ENCODE measurements at places on chromosomes 6 and 20.

GRCh38 chr20:15708984-15709598, 864.2 kb downstream of the KIF16B start:
- DNase-seq = no peak

GRCh38 chr6:16296061-16296670, 57.8 kb downstream of the GMPR start:
- DNase-seq = no peak

- no peak for DNase-seq
Observed at GRCh38 chr6:7773322-7773721, 47.4 kb downstream of the BMP6 start.

GRCh38 chr6:21240709-21241108, 352.8 kb upstream of the SOX4 start:
- no peak for DNase-seq

GRCh38 chr6:7108196-7108963, 619 bp downstream of the RREB1 start:
- peak; percentile 33 for DNase-seq

DNA sequence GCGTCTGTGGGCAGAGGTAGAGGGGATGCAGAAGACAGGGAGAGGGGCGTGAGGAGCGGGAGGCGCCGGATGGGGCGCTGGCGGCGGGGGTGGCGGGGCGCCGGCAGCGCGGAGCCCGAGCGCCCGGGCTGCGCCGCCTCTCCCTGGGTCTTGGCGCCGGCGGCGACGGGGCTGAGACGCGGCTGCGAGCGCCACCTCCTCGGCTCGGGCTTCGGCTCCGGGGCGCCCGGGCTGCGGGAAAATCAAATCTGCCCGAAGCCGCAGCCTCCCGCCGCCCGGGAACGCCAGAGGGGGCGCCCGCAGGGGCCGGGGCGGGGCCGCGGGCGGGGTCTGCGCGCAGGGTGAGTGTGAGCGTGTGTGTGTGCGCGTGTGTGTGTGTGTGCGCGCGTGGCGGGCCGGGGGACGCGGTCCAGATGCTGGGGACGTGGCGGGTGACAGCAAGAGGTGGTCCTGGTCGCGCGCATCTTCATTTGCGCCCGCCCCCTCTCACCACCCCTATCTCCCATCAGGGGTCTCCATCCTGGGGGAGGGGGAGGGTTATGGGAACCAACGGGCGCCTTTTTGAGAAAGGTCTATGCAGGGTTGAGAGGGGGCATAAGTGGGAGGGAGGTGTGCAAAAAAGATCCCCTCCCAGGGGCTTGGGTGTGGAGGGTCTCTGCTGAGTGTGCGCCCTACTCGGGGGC, 646 bp upstream of the CPNE5 start:
- peak; percentile 25 for DNase-seq

DNA sequence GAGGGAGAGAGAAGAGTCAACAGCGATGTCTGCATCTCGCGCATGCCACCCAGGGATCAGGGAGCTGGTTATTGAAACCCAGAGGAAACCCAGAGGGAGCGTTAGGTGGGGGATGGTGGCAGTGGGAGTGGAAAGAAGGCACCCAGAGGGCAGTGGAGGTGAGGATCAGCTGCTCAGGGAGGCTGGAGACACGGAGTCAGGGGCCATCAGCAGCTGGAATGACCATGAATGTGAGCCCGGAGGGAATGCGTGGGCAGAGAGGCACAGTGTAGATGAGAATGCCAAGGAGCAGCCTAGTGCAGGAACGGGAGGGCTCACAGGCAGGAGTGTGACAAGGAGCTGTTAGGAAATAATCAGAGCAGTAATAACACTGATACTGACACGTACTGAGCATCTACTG, 36.2 kb downstream of the RSPO4 start:
- DNase-seq = no peak

GRCh38 chr6:12585497-12585958, 131.0 kb upstream of the PHACTR1 start:
- no peak for DNase-seq

DNA sequence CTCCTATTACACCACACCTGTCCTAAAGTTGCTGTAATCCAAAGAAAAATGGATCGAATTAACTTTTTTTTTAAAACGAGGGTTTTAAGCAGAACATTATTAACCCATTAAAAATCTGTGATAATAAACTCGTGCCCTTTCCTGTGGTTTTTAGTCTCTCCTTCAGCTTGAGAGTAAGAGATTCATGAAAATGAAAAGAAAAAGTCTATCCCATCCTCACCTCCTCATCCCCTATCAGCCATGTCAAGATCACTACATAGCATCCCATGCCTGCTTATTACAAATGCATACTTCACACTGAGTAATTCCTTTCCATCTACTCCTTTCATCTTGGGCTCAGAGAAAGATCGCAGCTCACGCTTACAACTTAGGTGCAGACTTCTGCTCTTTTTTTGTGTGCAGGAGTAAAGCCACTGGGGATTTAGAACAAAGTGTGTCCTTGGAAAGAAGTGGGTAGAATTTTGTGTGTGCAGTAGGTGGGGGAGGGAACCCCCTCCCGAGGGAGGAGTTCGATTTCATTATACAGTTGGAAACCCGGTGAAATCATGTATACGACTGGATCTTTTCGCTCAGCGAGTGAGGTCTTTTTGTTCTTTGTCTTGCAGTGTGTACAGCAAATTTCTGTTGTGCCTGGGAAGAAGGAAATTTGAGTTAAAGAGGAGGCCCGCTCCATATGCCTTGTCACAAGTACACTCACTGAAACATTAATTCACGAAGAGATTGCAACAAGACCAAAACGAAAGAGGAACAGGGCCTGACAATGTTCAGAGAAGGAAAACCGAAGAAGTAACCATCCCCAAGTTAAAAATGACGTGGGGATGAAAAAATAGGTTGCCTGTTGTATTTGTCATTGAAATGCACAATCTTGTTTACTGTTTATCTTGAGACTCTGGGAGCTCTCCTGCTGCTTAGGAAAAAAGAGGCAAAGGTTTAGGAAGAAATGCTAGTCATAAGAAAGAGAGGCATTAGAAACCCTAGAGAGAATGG, 146.5 kb upstream of the ZNF217 start:
- no peak for DNase-seq

DNA sequence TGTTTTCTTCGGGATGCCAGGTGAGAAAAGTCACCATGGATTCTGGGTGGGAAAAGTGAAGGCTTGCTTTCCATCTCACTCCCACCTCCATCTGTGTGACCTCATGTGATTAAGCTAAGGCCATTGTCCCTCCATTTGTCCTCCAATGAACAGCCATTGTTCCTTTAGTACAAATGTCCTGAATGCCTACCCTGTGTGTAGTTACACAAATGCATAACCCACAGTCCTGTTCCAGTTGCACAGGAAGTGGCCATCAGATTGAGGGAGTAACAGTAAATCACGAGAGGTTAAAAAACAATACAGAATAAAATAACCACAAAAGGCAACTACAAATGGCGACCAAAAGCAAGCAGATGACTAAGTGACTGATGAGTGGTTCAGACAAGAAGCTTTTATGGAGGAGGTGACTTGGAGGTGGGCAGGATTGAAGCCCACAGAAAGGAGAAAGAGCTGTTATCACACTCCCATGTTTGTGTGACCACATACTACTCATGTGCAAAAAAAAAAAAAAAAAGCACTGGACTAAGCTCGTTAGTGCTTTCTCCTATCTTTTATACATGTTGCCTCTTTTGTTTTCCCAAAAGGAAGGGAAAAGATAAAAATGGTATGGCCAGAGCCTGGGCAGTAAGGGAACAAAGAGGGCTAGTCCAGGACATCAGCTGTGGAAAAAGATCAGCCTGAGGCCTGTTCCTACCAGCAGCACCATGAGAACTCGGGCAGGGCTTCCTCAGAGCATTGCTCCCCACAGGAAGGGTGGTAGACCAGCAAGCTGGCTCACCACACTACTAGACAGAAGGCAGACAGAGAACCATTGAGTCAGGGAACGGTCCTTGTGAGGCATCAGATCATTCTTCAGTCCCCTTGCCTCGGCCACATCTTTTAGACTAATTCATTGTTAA, 111.0 kb downstream of the TFAP2A start:
- no peak for DNase-seq

GRCh38 chr6:39819228-39819627, 27.1 kb downstream of the DAAM2 start:
- DNase-seq = no peak

- no peak for DNase-seq
Observed at GRCh38 chr6:157037165-157037564, 260.0 kb downstream of the ARID1B start.

- DNase-seq = no peak
Observed at GRCh38 chr6:44335631-44336030, 6.8 kb upstream of the SPATS1 start.

DNA sequence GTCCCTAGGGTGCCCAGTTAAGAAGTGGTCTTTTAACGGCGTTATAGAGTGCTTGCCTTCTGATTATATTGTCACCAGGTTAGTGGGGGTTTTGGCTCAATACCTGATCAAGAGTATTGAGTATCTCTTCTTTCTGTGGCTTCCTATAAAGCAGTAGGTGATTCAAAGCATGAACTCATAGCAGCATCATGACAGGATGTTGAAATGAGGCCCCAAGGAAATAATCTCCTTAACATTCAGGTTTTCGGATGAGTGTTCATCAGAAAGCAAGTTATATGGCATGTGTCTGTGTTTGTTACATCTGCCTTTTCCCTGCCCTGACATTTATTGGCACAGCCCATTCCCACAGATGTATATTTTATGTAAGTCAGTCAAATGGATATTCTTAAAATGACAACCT, 301.0 kb downstream of the FARS2 start:
- DNase-seq = no peak

DNA sequence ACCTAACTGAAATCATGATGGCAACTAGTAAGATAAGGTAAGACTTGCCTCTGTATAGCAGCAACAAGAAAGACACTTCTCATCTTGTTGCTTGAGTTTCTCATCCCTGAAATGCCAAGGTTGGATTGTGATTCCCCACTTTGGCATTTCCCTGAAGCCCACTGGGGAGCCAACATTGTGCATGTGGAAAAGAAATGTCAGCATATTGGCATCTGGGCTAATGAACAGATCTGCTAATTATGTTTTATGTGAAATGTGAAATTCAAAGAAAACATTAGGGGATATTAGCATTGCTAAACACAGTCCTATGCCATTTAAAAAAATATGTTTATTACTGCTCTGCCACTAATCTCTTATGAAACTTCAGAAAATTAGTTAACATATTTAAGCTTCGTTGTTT, 126.3 kb upstream of the PCSK2 start:
- DNase-seq = no peak

DNA sequence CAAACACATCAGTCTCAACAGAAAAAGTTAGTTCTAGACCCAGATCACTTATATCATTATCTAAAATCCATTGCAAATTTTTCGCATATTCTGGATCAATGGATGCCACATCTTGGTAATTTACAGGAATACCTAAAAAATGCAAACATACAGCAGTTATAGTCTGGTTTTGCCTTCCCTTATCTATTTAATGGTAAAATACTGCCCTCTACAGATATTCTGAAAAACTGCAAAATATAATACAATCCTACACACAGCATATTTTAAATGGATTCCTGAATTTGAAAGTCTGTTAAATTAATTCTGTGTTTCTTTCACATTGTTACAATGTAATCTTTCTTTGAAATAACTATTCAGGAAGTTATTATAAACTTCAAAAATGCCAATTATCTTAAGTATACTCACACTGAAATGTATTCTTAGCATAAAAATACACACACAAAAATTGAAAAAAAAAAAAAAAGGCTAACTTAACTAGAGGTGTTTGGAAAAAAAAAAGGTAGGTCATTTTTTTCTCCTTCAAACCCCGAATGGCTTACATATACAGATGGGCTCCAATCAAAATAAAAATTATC, 88.4 kb downstream of the HACE1 start:
- DNase-seq = no peak

- DNase-seq = no peak
Observed at GRCh38 chr6:37332894-37333293, 20.9 kb upstream of the RNF8 start.

- DNase-seq = no peak
Observed at GRCh38 chr20:50516180-50516934, 6.2 kb downstream of the PTPN1 start.

DNA sequence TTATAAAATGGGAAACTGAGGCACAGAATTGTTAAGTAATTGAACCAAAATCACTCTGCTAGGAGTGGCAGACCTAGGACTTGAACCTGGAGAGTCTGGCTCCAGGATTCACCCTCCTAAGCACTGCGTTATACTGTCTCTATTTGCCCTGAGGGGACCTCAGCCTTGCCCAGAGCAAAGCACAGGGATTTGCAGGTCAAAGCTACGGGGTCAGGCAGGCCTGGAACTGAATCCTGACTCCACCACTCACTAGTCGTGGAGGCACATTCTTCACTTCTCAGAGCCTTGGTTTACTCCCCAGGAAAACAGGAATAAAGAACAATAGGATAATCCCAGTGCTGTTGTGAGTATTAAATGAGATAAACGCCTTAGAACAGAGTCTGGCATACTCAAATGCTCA, 19.4 kb downstream of the KCNK15 start:
- DNase-seq = no peak

- no peak for DNase-seq
Observed at GRCh38 chr6:111399626-111400025, 83.4 kb downstream of the REV3L start.

GRCh38 chr20:42018979-42019378, 400.8 kb upstream of the CHD6 start:
- no peak for DNase-seq

DNA sequence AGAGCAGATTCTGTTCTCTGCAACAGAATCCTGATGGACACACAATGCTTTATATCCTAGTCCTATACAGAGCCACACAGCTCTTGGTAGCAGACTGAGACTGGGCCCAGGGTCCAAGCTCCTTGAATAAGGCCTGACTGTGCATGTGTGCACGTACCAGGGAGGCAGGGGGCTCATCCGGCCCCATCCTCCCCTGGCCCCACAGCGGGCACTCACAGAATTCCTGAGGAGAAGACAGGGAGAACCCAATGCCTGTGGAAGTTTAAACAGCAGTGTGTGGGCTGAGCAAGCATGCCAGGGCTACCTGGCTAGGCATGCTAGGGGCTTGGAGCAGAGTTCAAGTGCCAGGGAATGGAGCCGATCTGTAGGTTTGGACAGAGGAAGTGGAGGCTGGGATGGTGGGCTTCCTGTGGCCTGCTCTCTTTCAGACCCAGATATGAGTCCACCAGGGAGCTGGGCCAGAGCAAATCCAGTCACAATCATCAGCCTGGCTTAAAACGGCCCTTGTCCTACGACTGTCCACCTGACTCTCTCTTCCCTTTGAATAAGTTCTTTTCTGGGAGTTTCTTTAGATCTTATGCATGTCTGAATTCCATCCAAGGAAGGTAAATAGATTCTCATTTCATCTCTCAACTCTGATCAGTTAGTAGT, 74.0 kb downstream of the MRPL14 start:
- DNase-seq = no peak

All from effector memory CD8-positive, alpha-beta T cell (primary cell).